ENCODE measurements at places on chromosomes 16 and 17.

DNA sequence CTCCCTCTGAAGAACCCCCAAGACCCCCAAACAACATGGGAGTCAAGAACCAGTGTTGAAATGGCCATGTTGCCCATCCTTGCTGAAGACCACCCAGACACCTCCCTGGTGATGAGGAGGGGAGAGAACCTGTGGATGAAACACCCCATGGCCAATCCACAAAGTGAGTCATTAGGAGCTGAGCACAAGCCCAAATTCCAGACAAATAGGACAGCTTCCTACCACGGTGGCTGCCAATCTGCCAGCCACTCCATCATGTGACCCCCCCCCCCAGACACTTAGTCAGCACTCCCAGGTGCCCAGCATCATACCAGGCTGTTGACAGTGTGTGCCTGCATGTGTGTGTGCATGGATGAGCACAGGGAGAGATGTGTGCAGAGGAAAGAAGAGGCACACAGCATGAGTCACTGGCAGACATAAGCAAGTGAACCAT, 26.4 kb upstream of the RPL38 start:
- peak; percentile 25 for DNase-seq

DNA sequence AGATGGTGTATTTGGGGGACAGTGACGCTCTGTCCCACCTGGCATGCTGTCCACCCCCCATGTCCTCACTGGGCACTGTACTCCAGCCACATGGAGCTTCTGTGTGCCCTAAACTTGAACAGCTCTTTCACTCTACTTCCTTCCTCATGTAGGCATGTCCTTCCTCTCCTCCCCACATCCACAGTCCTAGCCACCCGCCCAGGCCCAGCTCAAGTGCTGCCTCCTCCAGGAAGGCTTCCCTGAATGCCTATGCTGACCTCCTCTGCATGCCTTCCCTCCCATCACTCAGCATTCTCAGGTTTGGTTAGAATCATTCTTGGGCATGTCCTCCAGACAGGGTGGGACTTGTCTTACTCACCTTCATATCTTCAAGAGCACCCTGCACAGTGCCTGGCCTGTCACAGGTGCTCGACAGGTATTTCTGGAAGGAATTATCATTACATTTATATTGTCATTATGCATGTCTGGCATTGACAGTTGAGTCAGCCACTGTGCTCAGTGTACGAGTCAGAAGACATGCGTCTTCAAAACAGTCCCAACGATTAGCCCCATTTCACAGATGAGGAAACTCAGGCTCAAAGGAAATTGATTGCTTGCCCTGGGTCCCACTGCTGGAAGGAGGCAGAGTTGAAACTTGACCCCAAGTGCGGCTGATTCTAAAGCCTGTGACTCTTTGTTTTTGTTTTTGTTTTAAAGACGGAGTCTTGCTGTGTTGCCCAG, 42.1 kb upstream of the TOB1 start:
- DNase-seq, result no peak

DNA sequence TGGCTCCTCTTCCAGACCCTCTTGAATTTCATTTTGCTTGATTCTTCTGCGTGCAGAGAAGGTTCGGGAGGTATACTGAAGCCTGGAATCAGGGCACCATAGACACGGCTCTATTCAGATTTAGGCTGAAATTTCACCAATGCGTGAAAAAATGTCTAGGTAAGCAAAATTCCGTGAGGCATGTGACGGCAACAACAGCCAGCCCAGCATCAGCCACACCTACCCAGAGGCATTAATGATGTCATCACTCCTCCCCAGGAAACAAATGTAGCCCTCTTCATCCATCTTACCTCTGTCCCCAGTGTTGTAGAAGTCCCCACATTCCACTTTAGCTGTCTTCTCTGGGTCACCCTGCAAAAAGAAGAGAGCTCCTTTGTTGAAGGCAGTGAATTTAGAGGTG, 50.8 kb upstream of the ACSM2B start:
- no peak for DNase-seq

DNA sequence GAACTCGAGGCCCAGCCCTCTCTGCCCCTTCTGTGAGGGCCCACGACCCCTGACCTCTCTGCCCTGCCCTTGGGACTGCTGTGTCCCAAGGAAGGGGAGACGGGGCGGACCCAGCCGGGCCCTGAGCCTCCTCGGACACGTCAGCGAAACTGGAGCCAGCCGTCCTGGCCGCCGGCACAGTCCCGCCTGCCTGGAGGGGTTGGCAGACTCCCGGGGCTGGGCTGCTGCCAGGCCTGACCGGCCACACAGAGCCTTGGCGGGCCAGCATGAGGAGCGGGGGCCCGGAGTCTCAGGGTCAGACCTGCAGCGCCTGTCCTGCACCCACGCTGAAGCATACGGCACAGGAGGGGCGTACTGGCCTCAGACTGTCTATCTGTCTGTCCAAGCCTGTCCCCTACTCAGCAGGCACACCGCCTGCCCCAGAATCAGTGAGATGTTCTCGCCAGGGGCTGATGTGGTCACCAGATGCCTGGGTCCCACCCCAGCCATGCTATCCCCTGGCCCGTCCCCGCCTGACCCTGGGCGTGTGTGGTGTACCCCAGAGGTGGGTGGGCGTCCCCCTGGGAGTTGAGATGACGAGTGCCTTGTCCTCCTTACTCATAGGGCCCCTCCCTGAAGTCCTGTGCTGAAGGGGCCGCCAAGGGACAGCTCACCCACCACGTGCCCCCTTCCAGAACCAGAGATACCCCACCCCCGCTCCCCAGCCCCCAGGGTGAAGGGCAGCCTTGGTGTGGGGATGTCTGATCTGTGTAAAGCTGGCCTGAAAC, 4.7 kb downstream of the VASN start:
- peak; percentile 89 for DNase-seq

GRCh38 chr17:21524211-21524591, 148.0 kb downstream of the KCNJ12 start:
- peak; percentile 36 for DNase-seq

DNA sequence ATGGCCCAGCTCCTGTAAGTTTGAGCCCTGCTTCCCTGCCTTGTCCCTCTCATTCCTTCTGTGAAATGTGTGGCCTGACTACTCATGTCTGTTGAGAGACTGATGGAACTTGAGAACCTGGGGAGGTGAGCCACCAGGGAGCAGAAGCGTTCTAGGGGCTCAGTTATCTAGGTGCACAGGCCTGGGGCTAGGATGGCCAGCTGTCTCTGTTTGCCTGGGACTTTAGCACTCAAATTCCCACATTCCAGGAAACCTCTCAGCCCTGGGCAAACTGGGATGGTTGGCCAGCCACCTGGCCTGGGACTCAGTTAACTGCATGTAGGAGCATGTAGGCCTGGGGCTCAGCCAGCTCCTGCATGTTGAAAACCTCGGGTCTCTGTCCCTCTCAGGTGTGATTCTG, 9.3 kb upstream of the EPN3 start:
- no peak for DNase-seq

DNA sequence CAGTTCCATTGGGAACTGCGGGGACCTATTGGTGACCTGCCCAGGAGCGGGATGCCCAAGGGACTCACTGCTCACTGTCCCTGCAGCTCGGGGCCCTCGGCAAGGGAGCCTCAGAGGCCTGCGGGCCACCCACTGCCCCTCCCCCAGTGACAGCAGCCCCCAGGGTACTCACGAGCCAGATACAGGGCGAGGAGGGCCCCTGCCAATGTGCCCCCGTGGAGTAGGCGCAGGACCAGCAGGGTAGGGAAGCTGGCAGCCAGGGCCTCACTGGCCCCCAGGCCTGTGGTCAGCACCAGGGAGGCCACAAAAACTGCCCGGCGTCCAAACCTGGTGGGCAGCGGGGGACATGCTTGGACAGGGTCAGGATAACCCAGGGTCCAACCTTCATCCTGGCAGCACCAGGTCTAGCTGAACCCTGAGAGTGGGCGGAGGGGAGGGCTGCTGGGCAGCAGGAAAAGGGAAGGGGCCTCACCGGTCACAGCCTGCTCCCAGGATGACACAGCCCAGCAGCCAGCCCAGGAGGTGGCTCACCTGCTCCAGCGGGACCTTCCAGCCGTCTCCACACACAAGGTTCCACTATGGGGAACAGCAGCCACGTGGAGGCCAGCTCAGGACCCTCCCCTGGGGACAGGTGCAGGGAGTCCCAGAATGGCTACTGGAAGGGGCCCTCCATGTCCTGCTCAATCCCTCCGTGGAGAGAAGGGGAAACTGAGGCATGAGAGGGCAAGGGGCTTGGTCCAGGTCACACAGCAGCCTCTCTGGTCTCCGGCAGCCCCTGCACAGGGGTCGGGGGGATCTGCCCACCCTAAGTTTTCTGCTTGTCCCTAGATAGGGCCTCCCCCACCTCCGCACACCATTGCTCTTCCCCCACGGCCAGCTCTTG, 855 bp downstream of the SLC22A31 start:
- DNase-seq, result no peak

- DNase-seq, result no peak
These were observed 42.9 kb upstream of the NUDT7 start for GRCh38 chr16:77679391-77679790.

- peak; percentile 64 for DNase-seq
These were observed 75.3 kb upstream of the AMZ2 start for GRCh38 chr17:68172461-68172954.

DNA sequence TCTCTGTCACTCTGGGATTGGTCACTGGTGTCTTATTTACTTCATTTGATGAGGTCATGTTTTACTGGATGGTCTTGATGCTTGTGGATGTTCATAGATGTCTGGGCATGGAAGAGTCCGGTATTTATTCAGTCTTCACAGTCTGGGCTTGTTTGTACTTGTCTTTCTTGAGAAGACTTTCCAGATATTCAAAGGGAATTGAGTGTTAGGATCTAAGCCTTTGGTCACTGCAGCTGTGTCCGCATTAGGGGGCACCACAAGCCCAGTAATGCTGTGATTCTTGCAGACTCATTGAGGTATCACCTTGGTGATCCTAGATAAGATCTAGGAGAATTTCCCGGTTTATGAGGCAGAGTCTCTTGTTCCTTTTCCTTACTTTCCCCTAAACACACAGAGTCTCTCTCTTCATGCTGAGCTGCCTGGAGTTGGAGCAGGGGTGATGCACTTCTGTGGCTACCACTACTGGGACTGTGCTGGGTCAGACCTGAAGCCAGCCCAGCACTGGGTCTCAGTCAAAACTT, 214.7 kb downstream of the SPECC1 start:
- peak; percentile 15 for DNase-seq

DNA sequence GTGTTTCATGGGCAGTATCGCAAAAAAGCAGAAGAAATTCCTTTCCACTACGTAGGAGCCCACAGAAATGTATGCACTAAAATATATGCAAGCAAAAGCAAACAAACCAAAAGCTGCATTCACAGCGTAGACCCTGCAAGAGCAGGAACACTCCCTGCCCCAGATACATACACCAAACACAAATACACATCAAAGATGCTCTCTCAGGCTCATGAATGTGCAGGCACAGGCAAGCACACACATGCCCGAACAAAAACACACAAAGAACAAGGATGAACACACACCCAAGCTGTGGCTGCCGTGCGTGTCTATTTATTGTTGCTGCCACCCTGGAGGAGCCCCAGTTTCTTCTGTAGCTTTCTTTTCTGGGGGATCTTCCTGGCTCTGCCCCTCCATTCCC, 1.7 kb downstream of the NUPR1 start:
- no peak for DNase-seq

Measured in EL (cell line).